Retina (tissue), 1 donor: ENCODE measurements at places on chromosomes 12 and 14.

DNA sequence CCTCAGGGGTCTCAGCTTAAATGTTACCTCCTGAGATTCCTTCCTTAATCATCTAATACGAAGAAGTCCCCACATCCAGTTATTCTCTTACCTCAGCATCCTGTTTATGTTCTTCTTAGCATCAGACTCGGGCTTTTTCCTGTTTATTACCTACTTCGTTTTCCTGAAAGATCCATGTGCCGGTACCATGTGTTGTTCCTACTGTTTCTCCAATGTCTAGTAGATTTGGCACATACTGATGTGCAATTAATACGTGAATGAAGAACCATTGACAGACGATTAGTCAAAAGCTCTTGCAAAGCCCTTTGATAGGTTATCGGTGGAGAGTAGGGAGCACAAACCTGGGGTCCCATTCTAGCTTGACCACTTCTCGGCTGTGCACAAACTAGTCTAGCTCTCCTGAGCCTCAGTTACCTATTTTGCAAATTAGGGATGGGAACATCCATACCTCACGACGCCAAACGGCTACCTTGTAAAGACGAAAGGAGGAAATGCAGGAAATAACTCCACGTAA lies 735 bp upstream of the MAPKAPK5 start:
- no peak for DNase-seq

- DNase-seq, result no peak
Measured at GRCh38 chr12:44960856-44961255, 84.7 kb upstream of the NELL2 start.

DNA sequence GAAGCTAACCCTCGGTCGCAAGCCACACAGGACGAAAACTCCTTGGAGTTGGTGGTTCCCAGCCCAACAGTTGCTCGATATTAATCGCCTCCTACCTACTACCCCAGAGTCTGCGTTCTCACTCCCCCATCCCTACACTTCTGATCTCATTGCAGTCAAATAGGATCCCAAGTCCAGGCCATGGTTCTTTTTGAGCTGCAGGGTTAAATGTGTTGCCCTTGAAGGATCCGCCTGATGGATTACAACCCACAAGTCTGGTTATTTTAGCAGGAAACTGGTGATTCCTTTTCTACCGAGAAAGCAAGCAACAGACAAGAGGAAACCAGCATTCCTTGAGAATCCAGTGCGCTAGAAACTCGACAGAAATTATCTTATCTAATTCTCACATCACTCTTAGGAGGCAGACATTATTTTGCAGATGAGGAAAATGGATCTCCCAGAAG lies 785 bp upstream of the NIN start:
- DNase-seq, result no peak

GRCh38 chr14:32049361-32050088 lies 27.6 kb upstream of the ARHGAP5 start:
- no peak for DNase-seq

DNA sequence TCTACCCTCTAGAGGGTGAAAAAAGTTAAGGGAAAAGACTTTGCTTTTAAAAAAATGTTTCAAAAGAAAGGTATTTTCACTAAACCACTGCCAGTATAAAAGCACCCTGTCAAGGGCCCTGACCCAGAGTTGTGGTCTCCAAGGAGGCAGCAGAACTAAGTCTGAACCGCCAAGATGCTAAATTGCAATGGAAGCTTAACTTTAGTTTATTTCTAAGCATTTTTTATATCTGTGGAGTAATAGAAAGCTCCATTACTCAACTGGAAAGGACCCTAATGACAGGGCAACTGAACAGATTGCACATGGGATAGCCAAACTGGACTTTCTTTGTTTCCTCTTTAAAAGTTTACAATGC lies 379.8 kb downstream of the NAV3 start:
- no peak for DNase-seq

GRCh38 chr14:71594821-71595220 lies 337.4 kb upstream of the RGS6 start:
- DNase-seq, result no peak

DNA sequence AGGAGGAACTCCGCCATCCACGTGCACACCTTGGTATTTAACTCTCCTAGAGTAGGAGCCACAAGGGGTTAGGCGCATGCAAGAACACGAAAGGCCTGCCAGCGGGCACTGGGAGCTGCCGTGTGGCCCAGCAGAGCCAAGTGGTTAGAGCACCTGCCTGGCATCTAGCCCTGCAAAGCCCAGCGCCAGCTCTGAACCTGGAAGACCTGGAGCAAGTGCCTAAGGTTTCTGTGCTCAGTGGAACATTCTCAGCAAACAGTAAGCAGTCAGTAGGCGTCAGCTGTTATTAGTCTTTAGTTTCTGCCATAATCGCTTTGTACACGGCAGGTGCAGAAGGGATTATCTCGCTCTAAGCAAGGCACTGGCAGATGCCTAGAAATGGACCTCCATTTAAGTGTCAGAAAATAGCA lies 55.4 kb downstream of the SETD3 start:
- peak; percentile 18 for DNase-seq

DNA sequence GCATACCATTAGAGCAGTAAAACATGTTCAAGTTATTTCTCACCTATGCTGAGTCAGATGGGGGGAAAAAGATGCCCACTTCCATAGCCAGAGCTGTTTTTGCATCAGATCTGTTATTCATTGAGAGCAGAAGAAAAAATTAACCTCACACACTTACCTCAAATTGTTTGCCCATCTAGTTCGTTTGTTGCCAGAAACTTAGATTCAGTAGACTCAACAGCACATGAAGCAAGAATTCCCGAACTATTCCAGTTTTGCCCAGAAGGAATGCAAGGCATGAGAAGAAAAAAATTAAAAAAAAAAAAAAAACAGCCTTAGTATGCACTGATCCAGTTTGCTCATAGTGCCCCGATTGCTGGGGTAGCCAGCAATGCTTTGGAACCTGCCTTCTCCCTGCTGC lies 12.4 kb upstream of the DPF3 start:
- DNase-seq, result no peak

- DNase-seq, result peak; percentile 47
Measured at GRCh38 chr12:123043536-123044001, 63.1 kb downstream of the ARL6IP4 start.

GRCh38 chr12:77943466-77943865 lies 112.8 kb downstream of the NAV3 start:
- no peak for DNase-seq

DNA sequence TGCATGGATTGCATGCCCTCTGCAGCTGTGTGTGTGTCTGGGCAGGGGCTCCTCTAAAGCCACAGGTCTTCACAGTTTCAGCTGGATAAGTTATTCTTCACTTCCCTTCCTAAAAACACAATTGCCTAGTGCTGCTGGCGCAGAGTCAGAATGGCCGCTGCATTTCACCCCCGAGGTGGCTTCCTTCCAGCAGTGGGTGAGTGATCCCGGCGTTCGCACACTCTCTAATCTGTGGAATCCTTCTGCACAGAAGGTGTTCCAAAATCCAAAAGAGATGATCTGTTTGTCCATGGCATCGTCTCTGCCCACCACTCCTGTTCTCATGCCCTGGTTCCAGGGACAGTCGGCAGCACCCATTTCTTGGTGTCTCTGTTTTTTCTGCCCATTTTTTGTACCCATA lies 340.7 kb downstream of the DPF3 start:
- no peak for DNase-seq

GRCh38 chr12:61717986-61718385 lies 542.2 kb upstream of the USP15 start:
- DNase-seq, result no peak

DNA sequence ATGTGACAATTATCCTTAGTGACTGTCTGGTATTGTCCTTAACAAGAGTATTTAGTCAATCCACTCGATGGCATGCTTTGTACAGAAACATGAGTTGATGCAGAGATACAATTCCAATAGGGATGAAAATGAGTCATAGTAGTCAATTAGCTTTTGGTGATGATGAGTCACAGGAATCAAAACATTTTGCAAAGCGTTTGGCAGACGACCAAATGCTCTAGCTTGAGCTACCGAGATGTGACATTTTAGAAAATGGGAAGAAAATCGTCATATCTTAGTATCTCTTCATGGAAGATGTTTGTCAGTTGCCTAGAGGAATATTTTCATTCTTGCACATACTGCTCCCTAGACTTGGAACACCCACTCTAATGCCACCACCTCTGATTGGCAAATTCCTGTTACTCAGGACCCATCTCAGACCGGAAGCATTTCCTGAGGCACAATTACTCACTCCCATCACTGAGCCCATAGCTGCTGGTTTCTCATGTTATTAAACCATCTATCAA lies 95.0 kb downstream of the LMNTD1 start:
- DNase-seq, result no peak

- DNase-seq, result no peak
Measured at GRCh38 chr14:77003960-77004710, 24.4 kb downstream of the IRF2BPL start.

DNA sequence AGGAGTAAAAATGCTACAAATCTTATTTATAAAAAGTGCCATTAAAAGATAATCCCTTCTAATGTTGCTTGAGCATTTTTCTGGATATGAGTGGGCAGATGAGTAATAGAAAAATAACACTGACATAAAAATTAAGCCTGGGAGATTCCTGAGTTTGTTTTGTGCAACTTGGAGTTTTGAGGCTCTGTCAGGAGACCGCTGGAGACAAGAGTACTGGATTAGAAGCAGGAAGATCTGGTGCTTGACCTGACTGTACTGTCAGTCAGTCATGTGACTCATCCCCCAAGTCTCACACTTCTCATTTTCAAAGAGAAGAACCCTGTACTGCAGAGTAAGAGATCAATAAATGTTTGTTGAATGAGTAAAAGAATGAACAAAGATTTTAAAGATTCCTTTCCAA lies 29.4 kb downstream of the ANO4 start:
- no peak for DNase-seq

GRCh38 chr14:61322011-61322798 lies 826 bp downstream of the PRKCH start:
- DNase-seq, result peak; percentile 47

- peak; percentile 12 for DNase-seq
Measured at GRCh38 chr12:59322473-59322872, 273.4 kb upstream of the SLC16A7 start.

GRCh38 chr12:10012630-10013330 lies 2.4 kb downstream of the CLEC12B start:
- DNase-seq, result no peak

- DNase-seq, result no peak
Measured at GRCh38 chr12:80946591-80946990, 8.9 kb upstream of the LIN7A start.

DNA sequence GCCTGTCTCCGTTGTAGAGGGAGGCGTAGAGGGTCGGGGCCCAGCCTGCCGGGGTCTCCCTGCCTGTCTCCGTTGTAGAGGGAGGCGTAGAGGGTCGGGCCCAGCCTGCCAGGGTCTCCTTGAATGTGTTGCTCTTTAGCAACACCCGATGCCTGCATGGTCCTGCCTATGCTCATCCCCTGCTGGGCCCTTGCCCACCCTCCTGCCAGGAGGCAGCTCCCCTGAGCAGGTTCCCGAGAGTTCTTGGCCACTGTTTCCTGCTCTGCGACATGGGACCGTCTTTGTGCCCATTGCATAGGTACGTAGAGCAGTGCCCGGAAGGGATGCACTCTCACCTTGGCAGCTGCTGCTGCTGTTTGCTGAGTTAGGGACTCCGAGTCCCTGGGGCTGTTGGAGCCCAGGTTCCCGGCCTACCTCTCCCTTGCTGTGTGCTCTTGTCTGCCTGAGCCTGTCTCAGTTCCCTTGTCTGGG lies 3.3 kb downstream of the KIF26A start:
- peak; percentile 7 for DNase-seq

DNA sequence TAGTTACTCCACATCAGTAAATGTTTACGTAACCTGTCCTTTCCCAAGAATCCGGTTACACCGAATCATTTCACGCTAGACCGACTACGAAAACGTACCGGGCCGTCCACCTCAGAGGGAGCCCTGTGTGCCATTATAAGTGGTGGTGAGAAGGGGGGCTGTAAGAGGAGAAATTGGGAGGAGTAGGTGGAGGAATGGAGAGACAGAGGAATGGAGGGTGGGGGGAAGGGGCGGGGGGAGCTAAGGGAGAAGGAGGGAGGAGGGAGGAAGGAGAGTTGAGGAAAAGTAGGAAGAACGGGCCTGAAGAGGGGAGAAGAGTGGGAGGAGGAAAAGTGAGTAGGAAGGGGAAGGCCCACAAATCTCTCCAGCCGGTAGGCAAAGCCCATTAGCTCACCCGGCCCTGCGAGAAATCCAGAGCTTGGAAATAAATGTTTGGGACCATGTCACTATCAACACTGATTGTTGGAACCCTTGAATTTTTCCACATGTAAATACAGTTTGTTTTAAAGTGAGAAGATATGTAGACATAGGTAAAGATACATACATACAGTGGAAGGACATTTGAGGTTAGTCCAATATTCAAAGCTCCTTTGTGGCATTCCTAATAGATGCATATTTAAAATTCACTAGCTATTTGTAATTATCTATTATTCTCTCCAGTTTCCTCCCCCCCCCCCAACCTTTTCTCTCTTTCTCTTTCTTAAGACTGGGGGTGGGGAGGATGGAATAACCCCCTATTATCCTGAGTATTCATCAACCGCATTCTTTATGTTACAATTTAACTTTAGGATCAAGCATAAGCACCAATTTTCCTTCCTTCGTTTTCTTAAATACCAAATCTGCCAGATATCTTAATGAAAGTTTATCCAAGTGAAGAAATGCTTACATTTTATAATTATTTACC lies 2.1 kb upstream of the FOXG1 start:
- peak; percentile 57 for DNase-seq

- DNase-seq, result no peak
Measured at GRCh38 chr12:52378091-52378490, 7.4 kb downstream of the KRT84 start.

- no peak for DNase-seq
Measured at GRCh38 chr12:88645816-88646215, 65.5 kb upstream of the KITLG start.

- DNase-seq, result no peak
Measured at GRCh38 chr12:25254271-25254880, 3.6 kb upstream of the KRAS start.

DNA sequence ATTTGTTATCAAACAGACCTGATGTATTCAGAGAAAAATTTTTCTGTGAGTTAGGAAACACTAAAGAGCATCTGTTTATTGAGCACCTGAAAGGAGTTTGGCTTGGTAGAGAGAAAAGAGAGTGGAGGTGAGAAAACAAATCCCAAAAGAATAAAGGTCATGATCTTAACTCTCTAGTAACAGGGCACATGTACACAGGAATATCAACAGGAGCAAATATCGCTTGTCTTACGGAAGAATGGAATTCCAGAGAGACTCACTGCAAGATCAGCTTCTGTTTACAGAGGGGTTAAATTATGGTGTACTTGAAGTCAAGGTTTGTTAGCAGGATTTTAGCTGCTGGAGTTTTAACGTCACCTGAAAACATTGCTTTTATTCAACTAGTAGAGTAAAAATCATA lies 78.8 kb downstream of the SPPL3 start:
- no peak for DNase-seq

DNA sequence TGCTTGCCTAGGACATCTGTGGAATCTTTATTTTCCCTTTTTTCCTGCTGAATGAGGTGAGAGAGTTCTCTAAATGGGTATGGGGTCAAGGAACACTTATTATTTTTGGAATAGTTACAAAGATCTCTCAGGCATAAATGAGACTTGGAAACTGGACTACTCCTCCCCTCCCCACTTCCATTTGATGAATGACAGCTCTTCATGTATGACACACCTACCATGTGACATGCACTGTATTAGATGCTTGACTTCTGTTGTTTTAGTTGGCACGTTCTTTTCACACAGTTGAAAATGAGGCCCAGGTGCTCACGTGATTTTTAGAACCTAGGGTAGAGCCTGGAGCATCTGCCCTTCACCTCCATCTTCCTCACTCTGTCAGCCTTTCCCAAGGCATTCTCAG lies 62.4 kb downstream of the VCPKMT start:
- DNase-seq, result no peak
